Posterior vena cava (tissue), 2 donors: ENCODE measurements at places on chromosomes 1 and 21. TPM values are rescaled to one million over a fixed set of nuclear protein-coding genes. Genes with fewer than 3 reads are reported as not detected.
A peak's percentile ranks its signal among the peaks of the same experiment; 100 is the strongest.

- DNase-seq: peak; percentile 97
Observed at GRCh38 chr1:34852677-34853217, 6.8 kb downstream of the SMIM12 start.

DNA sequence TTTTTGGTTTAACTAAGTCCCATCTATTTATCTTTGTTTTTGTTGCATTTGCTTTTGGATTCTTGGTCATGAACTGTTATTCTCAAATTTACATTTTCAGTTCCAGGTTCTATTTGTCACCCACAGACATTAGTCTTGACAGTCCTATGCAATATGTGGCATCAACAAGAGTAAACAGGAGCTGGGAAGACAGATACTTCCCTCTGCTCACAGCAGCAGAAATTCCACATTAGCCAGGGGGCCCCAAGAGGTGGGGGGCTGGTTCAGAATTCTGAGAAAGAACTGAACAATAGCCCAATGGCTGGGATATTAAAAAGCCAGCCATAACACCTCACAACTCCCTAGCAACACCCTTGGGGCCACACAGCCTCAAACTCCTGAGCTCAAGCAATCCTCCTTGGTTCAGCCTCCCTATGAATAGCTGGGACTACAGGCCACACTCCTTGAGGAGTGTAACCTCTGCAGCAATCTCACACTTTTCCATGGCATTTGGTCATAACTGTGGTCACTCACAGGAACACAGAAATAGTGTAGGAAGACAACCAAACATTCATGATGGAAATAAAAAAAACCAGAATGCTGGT, 67.8 kb downstream of the ERG start:
- DNase-seq: no peak

- DNase-seq: no peak
Observed at GRCh38 chr1:36151845-36152203, 2.5 kb upstream of the TRAPPC3 start.

The JTB gene
- total RNA-seq: 77.5 TPM

DNA sequence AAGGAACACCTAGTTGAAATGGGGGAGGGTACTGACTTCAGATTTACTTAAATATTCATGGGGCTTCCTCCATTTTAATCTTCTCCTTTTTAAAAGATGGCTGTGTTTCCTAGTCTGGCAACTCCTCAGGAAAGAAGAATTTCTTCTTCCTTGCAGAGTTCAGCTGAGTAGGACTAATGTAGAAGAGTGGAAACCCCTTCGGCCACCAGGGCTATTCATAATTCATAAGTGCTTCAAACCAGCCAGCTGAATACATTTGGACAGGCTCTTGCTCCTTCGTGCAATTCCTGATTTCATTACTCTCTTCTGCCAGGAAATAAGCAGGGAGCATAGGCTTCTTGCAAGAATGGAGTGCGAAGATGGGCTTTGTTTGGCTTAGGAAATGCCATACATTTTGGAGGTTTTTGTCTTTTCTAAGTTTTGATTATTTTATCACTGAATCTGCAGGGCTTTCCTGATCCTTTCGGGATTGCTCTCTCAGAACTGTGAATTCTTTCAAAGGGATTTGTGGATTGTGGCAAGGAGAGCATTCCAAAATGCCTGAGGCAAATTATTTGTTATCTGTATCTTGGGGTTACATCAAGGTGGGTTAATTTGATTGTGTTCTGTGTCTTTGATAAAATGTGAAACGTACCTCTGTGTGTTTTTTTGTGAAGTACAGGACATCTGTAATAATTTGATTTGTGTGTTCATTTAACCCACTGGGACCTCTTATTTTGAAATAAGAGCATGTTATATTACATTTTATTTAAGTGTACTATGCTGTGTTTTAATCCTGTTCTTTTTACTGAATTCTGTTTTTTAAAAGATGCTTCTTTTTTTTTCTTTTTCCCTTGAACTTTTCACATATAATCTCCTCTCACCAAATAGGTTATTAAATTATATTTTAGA, 179.4 kb upstream of the SGIP1 start:
- no peak for DNase-seq

GRCh38 chr1:2053217-2053616, 3.0 kb downstream of the PRKCZ start:
- DNase-seq: no peak

DNA sequence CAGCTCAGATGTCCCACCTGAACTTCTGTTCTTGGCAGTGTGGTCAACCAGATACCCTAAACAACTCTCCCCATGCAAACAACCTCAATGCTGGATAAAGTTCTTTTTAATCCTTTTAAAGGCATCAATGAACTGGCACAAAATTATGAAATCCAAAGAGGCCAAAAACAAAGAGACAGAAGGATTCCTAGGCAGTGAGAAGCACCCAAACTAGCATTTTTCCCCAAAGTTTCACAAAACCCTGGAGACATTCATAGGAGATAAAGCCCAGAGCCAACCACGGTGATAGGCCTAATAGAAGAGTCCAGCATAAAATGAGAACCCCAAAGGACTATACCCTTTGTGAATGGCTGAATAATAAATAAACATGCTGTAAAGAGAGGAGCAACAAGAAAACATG, 50.7 kb downstream of the MATN1 start:
- no peak for DNase-seq

The SPOCD1 gene
- total RNA-seq: 13.5 TPM

DNA sequence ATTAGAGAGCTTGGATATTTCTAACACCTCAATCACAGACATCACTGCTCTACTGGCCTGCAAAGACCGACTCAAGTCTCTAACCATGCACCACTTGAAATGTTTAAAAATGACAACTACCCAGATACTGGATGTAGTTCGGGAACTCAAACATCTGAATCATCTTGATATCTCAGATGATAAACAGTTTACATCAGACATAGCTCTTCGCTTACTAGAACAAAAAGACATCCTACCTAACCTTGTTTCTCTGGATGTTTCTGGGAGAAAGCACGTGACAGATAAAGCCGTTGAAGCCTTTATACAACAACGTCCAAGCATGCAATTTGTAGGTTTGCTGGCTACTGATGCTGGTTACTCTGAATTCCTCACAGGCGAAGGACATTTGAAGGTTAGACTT, 45.1 kb downstream of the ZYG11B start:
- no peak for DNase-seq

- no peak for DNase-seq
Observed at GRCh38 chr1:180358649-180359048, 128.6 kb downstream of the LHX4 start.

- DNase-seq: no peak
Observed at GRCh38 chr1:54476530-54477109, 70.4 kb upstream of the SSBP3 start.

The PBXIP1 gene
- total RNA-seq: 95.3 TPM

DNA sequence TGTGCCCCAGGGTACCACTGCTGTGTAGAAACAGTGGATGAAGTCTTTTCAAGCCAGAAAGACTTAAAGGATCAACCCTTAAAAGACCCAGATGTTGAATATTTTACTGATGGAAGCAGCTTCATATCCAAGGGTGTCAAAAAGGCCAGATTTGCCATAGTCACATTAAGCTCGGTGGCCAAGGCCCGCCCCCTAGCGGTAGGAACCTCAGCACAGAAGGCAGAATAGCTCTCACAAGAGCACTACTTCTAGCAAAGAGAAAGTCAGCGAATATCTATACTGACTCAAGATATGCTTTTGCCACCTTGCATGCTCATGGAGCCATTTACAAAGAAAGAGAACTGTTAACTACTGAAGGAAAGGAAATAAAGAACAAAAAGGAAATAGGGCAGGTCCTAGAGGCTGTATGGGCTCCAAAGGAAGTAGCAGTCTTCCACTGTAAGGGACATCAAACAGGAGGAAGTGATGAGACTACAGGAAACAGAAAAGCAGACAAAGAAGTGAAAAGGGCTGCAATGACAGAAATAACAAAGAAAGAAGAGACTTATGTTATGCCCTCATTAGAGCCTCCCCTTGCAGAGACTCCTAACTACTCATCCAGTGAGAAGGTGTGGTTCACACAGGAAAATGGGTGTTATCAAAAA, 90.5 kb downstream of the LIPI start:
- no peak for DNase-seq

- DNase-seq: peak; percentile 79
Observed at GRCh38 chr1:78647238-78647637, 2.4 kb upstream of the IFI44 start.

GRCh38 chr21:43697758-43698643, 20.9 kb upstream of the PDXK start:
- DNase-seq: peak; percentile 31

DNA sequence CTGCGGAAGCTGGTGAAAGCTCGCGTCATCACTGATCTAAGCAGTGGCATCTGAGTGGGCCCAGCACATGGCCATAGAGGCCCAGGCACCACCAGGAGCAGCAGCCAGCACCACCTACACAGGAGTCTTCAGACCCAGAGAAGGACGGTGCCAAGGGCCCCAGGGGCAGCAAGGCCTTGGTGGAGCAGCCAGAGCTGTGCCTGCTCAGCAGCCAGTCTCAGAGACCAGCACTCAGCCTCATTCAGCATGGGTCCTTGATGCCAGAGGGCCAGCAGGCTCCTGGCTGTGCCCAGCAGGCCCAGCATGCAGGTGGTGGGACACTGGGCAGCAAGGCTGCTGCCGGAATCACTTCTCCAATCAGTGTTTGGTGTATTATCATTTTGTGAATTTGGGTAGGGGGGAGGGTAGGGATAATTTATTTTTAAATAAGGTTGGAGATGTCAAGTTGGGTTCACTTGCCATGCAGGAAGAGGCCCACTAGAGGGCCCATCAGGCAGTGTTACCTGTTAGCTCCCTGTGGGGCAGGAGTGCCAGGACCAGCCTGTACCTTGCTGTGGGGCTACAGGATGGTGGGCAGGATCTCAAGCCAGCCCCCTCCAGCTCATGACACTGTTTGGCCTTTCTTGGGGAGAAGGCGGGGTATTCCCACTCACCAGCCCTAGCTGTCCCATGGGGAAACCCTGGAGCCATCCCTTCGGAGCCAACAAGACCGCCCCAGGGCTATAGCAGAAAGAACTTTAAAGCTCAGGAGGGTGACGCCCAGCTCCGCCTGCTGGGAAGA, 3.2 kb upstream of the ARTN start:
- no peak for DNase-seq

GRCh38 chr1:33334081-33334552, 13.2 kb upstream of the A3GALT2 start:
- peak; percentile 94 for DNase-seq

The ZYG11A gene
- not detected for total RNA-seq

GRCh38 chr21:44478801-44479167, 23.5 kb downstream of the LRRC3 start:
- peak; percentile 52 for DNase-seq

DNA sequence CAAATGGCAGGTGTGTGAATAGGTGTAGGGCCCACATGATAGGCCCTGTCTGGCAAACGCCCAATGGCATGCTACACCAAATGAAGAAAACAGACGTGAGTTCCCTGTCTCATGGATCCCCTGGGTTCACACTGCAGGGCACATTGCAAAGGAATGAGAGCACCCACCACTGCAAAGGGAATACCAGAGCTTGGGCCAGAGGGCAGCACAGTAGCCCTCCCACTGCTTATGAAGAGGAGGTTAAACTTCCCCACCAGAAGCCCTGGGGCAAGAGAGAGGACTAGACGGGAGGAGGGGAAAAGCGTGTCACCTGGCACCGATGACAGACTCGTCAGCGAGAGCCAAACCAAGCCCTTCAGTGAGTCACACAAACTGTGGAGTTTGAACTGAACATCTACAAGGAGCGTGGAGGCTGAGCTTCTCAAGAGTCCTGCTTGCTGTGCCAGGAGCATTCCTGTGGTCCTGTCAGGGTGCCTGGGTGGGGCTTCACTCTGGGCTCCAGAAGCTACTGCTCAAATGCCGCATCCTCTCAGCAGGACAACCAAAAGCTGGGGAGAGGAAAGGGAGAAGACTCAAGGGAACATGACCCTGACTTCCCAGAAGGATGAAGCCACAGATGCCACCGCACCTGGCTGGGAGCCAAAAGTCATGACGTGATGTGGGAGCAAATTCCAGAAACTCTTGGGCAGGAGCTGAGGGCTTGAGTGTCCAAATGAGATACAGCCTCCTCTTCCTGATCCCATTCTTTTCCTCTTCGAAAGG, 61.1 kb downstream of the TOMM20 start:
- peak; percentile 97 for DNase-seq

DNA sequence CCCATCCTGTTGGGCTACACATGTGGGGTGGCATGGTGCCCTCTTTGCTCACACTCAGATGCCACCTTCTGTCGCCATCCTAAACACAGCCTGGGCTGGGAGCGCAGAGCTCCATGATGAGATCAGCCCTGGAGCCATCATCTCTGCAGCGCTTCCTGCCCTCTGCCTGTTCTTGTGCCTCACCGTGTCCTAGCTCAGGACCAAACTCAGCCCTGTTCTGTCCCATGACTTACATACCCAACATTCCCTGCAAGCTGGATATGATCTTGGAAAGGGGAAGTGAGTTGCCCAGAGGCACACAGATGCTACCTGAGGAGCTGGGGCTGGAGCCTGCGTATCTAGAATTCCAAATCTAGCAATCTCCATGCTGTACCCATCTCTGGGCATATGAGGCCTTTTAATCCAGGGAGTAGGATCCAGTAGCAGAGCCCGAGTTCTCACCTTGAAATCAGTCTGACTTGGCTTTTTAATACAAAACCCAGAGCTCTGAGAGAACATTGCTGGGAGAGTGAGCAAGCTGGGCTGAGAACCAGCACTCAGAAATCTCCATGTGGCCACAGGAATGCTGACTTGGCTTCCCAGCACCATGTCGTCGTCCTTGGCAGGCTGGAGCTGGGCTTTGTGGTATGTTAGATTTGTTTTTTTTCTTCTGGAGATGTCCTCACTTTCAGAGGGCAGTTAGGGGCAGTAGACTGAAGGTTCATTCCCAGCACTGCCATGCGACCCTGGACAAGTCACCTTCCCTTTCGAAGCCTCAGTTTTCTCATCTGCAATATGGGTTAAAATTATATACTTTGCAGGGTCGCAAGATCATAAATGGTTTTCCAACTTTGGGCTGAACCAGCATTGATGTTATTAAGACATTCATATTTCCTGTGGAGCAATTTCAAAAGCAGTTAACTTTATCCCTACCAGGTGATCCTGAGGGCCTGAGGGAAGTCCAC, 2.6 kb downstream of the ALPL start:
- peak; percentile 95 for DNase-seq

DNA sequence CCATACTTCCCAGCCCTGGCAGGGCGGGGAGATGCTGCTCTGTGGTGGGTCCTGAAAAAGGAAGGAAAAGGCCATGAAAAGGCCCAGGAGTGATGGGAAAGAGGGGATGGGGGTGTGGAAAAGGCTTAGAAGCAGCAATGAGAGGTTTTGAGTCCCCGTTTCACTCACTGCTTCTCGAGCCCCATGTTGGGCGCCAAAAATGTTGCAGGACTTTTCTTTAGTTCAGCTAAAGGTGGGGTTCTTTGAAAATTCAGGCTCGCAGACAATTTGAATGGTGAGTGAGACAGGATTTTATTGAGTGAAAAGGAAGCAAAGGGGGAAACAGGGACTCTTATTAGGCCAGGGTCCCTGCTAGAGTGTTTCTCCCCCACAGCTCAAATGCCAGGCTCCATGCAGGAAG, 93.1 kb downstream of the MRPS6 start:
- no peak for DNase-seq

- DNase-seq: no peak
Observed at GRCh38 chr1:108059945-108060344, 95.0 kb upstream of the VAV3 start.

- DNase-seq: peak; percentile 5
Observed at GRCh38 chr1:110596312-110596711, 9.8 kb downstream of the KCNA2 start.

- no peak for DNase-seq
Observed at GRCh38 chr1:108211014-108211413, 10.9 kb upstream of the SLC25A24 start.

GRCh38 chr1:233446935-233447334, 119.4 kb downstream of the MAP3K21 start:
- DNase-seq: no peak
